ENCODE measurements at places on chromosomes 5 and 9.

GRCh38 chr9:4359016-4359415, 59.1 kb upstream of the GLIS3 start:
- H3K4me1 ChIP-seq: no peaks in the 10 kb centered on the region
- no peaks in the 10 kb centered on the region for H3K27me3 ChIP-seq
- H3K27ac ChIP-seq: no peak overlapping the region
- DNase-seq: no peak

- H3K4me1 ChIP-seq: peaks cover 9% of the 10 kb centered on the region
- peaks cover 9% of the 10 kb centered on the region for H3K27me3 ChIP-seq
- H3K4me3 ChIP-seq: no peak overlapping the region
- H3K36me3 ChIP-seq: no peaks in the 10 kb centered on the region
- no peak for DNase-seq
These were observed 42.4 kb downstream of the PAX5 start for GRCh38 chr9:36991516-36992134.

DNA sequence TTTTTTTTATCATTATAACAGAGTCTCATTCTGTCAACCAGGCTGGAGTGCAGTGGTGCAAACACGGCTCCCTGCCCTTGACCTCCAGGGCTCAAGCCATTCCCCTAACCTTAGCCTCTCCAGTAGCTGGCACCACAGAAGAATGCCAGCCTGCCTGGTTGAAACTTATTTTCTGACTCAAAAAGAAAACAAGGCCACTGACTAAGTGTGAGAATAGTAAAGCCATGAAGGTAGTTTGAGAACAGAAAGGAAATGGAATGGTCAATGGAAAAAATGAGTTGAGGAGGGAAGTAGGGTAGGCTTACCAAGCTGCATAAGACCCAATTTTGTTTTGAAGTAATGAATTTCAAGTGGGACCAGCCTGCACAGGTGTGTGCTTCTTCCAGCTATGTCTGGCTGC, 82.8 kb upstream of the RORB start:
- H3K36me3 ChIP-seq: no peaks in the 10 kb centered on the region
- no peak overlapping the region for H3K27ac ChIP-seq
- H3K4me1 ChIP-seq: no peaks in the 10 kb centered on the region
- H3K27me3 ChIP-seq: no peaks in the 10 kb centered on the region
- no peak overlapping the region for H3K4me3 ChIP-seq

- no peak overlapping the region for H3K27ac ChIP-seq
- peaks cover 4% of the 10 kb centered on the region for H3K36me3 ChIP-seq
- H3K27me3 ChIP-seq: no peaks in the 10 kb centered on the region
- no peak overlapping the region for H3K4me3 ChIP-seq
- H3K4me1 ChIP-seq: no peaks in the 10 kb centered on the region
These were observed 8.9 kb downstream of the FBXW5 start for GRCh38 chr9:136935651-136936050.

DNA sequence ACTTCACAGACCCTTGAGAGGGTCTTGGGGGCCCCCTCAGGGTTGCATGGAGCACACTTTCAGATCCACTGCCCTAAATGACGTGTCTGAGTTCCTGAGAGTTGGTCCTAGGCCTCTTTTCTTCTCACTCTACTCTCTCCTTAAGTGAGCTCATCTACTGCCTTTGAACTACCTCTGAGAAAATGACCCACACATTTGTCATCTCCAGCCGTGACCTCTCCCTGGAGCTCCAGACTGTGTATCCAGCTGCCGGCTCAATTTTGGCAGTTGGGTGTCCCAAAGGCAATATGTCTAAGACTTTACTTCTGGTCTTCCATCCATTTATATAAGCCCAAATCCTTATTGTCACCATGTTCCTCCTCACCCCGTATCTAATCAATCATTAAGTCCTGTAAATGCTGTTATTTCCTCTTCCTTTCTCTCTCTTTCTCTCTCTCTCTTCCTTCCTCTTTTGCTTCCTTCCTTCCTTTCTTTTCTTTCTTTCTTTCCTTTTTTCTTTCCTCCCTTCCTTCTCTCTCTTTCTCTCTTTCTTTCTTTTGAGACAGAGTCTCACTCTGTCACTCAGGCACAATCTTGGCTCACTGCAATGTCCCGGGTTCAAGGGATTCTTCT, 51.2 kb upstream of the HSPA9 start:
- DNase-seq: no peak
- H3K27ac ChIP-seq: no peak overlapping the region
- no peaks in the 10 kb centered on the region for H3K27me3 ChIP-seq
- H3K36me3 ChIP-seq: no peaks in the 10 kb centered on the region
- H3K4me3 ChIP-seq: no peak overlapping the region

DNA sequence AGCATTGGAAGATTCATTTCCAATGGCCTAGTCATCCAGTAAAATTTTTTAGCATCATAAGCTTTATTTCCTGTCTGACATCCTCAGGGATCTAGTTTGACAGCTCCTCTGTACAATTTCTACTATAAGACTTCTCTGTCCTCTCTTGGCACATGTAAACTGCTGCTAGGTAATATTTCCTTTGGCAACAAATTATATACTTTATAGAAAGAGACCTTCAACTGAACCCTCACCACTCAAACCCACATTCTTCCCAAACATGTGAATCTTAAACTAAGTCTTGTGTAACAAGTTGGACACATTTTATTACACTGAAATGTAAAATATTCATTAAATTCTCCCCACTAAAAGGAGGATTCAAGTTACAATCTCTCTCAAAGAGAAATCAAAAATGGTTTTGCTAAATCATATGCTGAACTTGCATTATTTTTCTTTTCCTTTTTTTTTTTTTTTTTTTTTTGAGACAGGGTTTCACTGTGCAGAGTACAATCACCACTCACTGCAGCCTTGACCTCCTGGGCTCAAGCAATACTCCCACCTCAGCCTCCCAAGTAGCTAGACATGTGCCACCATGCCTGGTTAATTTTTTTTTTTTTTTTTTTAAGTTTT, 36.9 kb downstream of the SCAI start:
- no peaks in the 10 kb centered on the region for H3K27me3 ChIP-seq
- peaks cover 29% of the 10 kb centered on the region for H3K4me1 ChIP-seq
- DNase-seq: no peak
- no peaks in the 10 kb centered on the region for H3K36me3 ChIP-seq

- H3K27ac ChIP-seq: no peak overlapping the region
- H3K4me3 ChIP-seq: no peak overlapping the region
- H3K27me3 ChIP-seq: no peaks in the 10 kb centered on the region
- no peaks in the 10 kb centered on the region for H3K36me3 ChIP-seq
These were observed 12.2 kb upstream of the SLC44A1 start for GRCh38 chr9:105232207-105232606.

DNA sequence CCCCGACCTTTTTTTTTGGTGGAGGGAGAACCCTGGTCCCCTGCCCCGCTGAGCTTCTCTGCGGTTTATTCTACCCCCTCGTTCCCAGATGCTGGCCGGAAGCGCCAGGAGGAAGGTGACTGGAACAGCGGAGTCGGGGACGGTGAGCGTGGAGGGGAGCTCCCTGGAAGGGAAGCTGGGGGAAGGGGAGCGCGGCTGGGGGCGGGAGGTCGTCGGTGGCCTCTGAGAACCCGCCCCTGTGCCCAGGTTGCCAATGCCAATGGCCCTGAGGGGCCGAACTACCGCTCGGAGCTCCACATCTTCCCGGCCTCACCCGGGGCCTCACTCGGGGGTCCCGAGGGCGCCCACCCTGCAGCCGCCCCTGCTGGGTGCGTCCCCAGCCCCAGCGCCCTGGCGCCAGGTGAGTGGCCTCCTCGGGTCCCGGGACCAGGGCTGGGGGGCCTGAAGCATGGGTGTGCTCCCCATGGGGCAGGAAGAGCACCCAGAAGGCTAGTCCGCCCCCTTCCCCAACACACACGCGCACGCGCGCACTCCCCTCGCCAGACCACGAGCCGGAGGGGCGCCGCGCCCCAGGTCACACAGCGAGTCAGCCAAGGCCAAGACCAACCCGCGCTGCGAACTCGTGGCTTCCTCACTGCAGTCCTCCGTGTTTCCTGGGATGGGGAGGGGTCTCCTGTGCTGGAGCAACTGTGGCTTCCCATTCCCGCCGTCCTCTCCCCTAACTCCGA, 10.6 kb downstream of the MYOZ3 start:
- no peak for DNase-seq
- H3K27ac ChIP-seq: no peak overlapping the region
- H3K27me3 ChIP-seq: no peaks in the 10 kb centered on the region

DNA sequence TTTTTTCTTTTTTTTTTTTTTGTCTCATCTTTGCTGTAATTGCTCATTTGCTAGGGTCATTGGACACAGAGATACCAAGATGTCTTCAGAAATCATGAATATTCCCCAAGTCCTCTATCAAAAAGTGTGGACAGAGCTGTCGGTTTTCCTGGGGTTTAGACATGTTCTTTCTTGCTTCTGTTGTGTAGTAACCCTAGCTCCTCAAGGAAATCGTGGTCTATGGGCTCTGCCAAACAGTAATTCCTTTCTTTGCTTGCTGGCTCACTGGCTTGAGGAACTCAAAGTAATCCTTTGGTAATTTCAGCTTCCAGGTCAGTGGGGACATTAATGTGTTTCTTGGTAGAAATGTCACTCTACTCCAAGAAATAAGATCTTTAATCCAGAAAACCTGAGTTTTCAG, 101.7 kb downstream of the TMC1 start:
- H3K36me3 ChIP-seq: no peaks in the 10 kb centered on the region
- no peak for DNase-seq
- H3K4me1 ChIP-seq: no peaks in the 10 kb centered on the region
- no peaks in the 10 kb centered on the region for H3K27me3 ChIP-seq
- no peak overlapping the region for H3K4me3 ChIP-seq

GRCh38 chr5:39016587-39017275, 57.5 kb downstream of the RICTOR start:
- no peaks in the 10 kb centered on the region for H3K27me3 ChIP-seq
- H3K4me1 ChIP-seq: peaks cover 30% of the 10 kb centered on the region
- H3K4me3 ChIP-seq: no peak overlapping the region
- peak overlapping the region; percentile 53 for H3K27ac ChIP-seq
- H3K36me3 ChIP-seq: peaks cover 23% of the 10 kb centered on the region

DNA sequence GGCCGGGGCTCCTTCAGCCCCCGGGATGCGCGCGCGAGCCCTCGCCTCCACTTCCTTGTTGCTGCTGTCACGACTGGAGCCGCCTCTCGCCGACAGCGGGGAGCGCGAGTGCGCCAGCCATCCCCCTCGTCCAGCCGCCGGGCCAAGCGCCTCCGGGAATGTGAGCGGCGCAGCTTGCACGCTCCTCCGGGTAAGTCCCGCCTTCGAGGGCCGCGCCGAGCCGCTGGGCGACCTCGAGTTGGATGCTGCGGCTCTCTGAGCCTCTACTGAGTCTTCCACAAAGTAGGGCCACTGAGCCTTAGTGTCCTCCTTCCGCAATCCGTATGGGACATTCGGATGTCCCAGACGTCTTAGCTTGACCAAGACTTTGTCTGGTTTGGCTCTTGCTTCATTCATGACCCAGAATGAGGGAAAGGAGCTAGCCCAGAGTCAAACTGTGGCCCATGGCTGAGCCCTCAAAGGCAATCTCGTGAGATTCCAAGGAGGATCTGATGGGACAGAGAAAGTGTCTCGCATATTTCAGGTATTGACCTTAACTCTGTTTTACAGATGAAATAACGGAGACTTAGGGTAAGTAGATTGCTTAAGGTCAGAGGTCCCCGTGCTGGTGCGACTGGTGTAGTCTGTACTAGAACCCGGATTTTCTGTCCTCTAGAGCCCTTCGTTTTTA, 586 bp downstream of the HMGXB3 start:
- peak overlapping the region; percentile 97 for H3K27ac ChIP-seq
- no peak for DNase-seq
- peaks cover 28% of the 10 kb centered on the region for H3K36me3 ChIP-seq

- peaks cover 15% of the 10 kb centered on the region for H3K4me1 ChIP-seq
- no peaks in the 10 kb centered on the region for H3K36me3 ChIP-seq
- H3K27ac ChIP-seq: no peak overlapping the region
- DNase-seq: no peak
- H3K27me3 ChIP-seq: no peaks in the 10 kb centered on the region
These were observed 22.7 kb downstream of the CAVIN4 start for GRCh38 chr9:100600521-100601079.

- peak overlapping the region; percentile 70 for H3K27ac ChIP-seq
- peaks cover 60% of the 10 kb centered on the region for H3K4me1 ChIP-seq
- no peak for DNase-seq
- H3K4me3 ChIP-seq: no peak overlapping the region
- H3K36me3 ChIP-seq: no peaks in the 10 kb centered on the region
- H3K27me3 ChIP-seq: no peaks in the 10 kb centered on the region
These were observed 157.0 kb downstream of the RGS3 start for GRCh38 chr9:113620377-113621161.

GRCh38 chr5:124236361-124237205, 509.9 kb downstream of the ZNF608 start:
- no peak overlapping the region for H3K4me3 ChIP-seq
- H3K27me3 ChIP-seq: no peaks in the 10 kb centered on the region
- H3K4me1 ChIP-seq: no peaks in the 10 kb centered on the region
- no peaks in the 10 kb centered on the region for H3K36me3 ChIP-seq
- DNase-seq: no peak

DNA sequence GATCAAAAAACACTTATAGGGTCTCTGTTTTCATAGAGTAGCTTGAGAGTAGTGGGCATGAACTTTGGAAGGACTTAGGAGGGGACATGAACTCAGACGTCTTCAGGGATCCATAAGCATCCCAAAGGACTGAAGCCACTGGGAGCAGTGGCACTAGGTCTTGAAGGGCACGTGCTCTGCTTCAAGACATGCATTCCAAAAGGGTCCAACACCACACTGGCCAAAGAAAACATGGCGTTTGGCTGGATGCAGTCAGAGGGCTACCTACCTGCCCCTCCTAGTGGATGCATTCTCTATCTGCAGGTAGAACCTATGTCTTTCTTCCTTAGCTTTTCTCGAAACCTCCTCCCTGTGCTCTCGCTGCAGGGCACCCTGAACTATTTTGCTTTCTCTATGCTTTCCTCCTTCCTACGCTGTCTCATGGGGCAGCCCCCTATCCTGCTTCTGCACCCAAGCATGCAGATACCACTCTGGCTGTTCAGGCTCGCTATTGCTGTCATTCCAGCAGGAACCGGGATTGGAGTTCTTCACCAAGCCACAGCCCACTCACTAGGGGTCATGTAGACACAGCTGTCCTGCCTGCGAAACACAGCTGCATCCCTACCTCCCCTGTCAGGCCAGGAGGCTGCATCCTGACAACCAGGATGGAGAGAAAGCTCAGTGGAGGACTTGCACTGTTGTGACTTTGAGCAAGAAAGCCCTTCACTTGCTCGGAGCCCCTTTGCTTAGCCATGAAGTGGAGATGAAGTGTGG, 11.9 kb downstream of the FAM240B start:
- H3K4me1 ChIP-seq: no peaks in the 10 kb centered on the region
- no peaks in the 10 kb centered on the region for H3K27me3 ChIP-seq
- H3K4me3 ChIP-seq: no peak overlapping the region
- no peak overlapping the region for H3K27ac ChIP-seq
- H3K36me3 ChIP-seq: no peaks in the 10 kb centered on the region

DNA sequence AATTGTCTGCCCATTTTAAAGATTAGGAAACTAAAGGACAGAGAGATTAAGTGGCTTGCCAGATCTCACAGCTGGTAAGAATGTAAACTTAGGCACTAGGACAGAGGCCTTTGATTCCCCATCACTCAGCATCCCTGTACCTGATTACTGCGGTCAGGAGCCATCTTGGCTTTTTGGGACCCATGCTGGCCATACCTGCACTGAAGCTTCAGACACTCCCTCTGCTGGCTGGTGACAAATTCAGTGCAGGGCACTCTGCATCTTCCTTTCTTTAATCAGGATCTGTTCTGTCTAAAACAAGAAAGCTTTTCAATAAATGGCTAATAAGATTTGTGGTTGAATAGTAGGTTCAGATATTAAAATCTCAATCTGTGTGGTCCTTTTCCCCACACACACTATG, 215.5 kb upstream of the RORB start:
- H3K27me3 ChIP-seq: no peaks in the 10 kb centered on the region
- DNase-seq: no peak
- H3K4me1 ChIP-seq: no peaks in the 10 kb centered on the region
- no peaks in the 10 kb centered on the region for H3K36me3 ChIP-seq
- H3K4me3 ChIP-seq: no peak overlapping the region
- no peak overlapping the region for H3K27ac ChIP-seq
